ENCODE measurements at places on chromosomes 7 and 10. TPM values are rescaled to one million over a fixed set of nuclear protein-coding genes. Genes with fewer than 3 reads are reported as not detected.
A peak's percentile ranks its signal among the peaks of the same experiment; 100 is the strongest.

PTPRZ1 gene
- total RNA-seq: not detected

VWA2 gene
- not detected for total RNA-seq

CRHR2 gene
- total RNA-seq: not detected

ELN gene
- total RNA-seq: not detected

OR6V1 gene
- not detected for total RNA-seq

MYOZ1 gene
- not detected for total RNA-seq

SH2D4B gene
- total RNA-seq: 0.25 TPM

GRCh38 chr10:7283246-7283645 lies 127.6 kb downstream of the SFMBT2 start:
- no peak for DNase-seq

GRCh38 chr7:148485618-148486017 lies 104.9 kb upstream of the C7orf33 start:
- no peak for DNase-seq

DNA sequence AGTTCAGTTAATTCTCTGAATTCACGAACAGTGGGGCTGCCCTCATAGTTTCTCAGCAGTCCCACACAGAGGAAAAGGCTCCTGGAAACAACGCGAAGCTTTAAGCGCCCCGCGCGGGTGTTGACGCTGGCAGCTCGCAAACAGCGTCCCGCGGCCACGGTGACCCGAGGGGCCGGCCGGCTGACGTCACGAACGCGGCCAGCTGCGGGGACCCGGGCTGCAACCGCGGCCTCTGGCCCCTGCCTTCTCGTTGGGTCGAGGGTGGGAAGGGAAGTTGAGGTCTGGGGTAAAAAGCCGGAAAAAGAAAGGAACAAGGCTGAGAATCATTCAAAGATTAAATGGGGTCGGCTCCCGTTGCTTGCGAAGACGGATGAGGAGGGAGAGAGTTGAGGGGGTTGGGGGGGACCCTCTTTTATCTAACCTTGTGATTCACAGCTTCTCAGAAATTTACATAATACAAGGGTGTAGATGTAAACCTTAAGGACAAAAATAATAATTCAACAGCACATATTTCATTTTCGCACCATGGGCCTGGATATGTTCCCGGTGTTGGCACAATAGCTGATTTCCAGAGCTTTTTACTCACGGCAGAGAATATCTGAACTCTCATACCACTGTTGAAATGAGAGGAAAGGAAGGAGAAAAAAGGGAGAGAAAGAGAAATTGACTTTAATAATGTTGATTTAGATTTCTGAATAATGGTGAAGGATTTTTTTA lies 7.3 kb upstream of the FEZF1 start:
- no peak for DNase-seq

DNA sequence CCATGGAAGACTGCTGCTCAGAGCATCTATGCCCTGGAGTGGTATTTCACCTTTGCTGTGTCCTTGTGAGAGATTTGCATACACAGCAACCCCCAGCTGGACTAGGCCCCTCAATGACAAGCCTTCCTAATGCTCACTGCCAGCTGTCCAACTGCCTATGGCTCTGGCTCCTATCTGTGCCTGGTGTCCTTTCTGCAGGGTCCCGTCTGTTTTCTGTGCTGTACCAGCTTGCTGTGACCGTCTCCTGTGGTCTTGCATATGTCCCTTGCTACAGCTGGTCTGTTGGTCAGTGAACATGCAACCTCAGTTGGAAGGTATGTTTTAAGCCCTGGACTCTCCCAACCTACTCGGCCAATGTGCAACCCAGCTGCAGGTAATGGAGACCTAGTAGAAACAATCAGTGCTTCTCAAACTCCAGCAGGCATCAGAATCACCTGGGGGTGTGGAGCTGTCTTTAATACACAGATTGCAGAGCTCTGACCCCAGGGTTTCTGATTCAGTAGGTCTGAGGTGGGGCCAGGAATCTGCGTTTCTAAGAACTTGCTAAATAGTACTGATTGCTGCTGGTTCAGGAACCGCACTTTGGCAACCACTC lies 306.4 kb upstream of the ZNF32 start:
- no peak for DNase-seq

DNA sequence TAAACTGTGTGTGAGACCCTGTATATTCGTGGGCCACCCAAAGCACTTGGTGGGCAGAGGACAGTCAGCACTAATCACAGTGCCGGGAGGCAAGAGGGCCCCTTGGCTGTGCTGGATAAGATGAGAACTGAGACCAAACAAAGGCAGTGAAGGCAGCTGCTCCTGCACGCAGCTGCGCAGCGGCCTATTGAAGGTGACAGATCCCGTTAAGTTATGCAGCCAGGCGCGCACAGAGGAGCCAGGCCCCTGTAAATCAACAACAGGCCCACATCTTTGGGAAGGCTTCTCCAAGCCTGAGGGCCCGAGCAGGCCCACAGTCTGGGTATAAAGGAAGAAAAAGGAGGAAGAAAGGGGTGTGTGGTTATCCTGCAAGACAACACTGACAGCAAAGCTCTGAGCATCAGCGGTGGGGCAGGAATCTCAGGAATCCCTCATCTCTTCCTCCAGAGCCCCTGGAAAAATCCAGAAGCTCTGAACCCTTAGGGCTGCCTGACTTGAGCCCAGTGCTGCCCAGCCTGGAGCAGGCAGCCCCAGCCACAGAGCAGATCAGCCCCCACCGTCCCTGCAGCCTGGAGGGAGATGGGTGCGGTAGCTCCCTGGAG lies 154.2 kb downstream of the ARHGAP12 start:
- DNase-seq: no peak

DNA sequence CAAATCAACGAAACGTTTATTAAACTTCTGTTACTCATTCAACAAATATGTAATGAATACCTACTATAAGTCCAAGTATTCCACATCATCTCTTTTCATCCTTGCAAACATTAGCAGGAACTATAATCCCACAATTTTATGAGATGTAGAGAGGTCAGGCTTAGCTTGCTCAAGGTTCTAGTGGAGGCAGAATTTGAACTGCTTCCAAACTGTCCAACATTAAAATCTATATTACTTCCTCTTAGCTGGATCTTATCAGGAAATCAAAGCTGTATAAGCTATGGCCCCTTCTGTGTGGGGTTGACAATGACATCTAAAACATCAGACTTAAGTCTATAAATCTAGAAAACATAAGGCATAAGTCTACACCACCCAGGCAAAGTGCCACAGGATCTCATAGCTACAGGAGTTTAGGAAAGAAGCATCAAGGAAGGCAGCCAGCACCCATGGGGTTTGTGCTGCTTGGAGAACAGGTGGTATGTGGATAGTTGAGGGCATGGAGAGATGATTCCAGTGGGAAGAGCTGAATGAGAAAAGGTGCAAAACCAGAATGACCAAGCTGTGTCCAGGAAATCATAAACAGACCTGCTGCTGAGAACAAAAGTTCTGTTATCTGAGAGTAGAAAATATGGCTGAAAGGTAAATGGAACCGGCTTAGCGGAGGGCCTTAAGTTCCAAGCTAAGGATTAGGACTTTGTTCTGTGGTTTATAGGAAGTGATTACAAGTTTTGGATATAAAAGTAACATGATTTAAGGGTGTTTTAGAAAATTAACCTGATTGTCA lies 34.5 kb downstream of the PAPSS2 start:
- DNase-seq: no peak

DNA sequence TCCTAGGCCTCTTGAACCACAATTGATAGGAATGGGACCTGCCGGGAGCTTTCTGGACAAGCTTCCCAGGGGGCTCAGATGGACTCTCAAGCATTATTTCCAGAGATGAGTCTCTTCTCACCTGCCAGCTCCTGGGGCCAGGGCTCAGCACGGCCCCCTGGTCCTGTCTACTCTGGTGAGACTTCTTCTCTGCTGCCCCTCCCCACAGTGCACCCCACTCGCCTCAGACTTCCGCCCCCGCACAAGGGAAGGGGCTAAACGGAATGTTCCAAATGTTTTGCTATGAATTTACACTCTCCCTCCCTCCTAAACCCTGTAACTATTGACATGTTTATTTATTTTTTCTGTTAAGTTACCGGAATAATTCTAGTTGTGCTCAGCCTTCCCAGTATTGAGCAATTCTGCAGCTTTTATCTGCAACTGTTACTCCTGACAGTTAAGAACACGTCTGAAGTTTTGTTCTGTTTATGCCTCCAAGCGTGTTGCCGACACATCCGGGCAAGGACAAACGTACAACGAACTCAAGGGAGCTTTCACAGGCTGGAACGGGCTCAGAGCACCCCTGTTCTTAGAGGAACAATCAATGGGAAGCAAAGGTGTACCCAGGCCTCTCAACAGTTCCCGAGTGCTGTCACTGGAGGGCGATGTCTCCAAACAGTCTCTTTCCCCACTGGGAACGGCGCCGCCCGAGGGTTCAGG lies 55.2 kb downstream of the FHIP2A start:
- no peak for DNase-seq

GRCh38 chr10:113916053-113916452 lies 61.6 kb downstream of the NHLRC2 start:
- no peak for DNase-seq

- DNase-seq: peak; percentile 68
Observed at GRCh38 chr10:96229568-96230030, 41.8 kb downstream of the BLNK start.

DNA sequence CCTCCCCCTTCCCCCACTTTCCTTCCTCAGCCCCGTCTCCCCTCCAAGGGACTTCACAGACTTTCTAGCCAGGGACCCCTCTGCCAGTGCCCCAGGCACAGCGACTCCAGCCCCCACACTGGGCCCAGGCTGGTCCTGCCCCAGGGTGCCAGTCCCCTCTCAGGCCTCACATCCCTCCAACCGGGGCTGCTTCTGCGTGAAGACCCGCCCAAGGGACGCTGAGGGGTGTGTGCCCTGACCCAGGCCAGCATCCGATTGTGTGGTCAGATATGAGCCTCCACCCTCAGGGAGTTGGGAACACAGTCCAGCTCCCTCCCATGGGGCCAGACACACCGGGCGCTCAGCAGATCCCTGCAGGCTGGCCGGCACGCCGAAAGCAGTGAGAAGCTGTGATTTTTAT lies 97.0 kb downstream of the MICALL2 start:
- no peak for DNase-seq

DNA sequence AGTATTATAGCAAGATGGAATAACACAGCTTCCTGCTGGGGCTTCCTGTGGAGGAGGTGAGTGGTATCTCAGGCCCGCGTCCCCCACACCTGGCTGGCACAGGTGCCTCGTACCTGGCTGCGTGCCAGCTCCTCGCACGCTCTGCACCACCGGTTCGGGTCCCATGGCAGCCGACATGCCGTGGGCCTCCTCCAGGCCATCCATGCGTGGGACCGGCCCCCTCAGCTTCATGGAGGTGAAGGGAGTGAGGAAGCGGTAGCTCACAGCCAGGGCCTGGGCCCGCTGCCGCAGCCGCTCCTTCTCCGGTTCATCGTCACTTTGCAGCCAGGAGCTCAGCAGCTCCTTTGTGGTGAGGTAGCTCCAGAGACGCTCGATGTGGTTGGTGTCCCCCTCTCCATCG lies 90.4 kb downstream of the ITIH5 start:
- no peak for DNase-seq

GRCh38 chr10:119087271-119087882 lies 6.8 kb upstream of the EIF3A start:
- no peak for DNase-seq

GRCh38 chr7:1737956-1738355 lies 67.9 kb downstream of the ELFN1 start:
- DNase-seq: no peak

Data from natural killer cell treated with Interleukin-12 subunit alpha and Interleukin-12 subunit beta and Interleukin-15 and Interleukin-18, amount 100 ng/mL, for 72 hours (primary cell).